ENCODE measurements at places on chromosomes 3 and 15.

- no peak for DNase-seq
These were observed 344.0 kb upstream of the PROK2 start for GRCh38 chr3:72128921-72129320.

GRCh38 chr15:31173790-31174450, 72.4 kb upstream of the TRPM1 start:
- DNase-seq: no peak

GRCh38 chr3:138800248-138800647, 34.5 kb downstream of the PIK3CB start:
- DNase-seq: no peak

DNA sequence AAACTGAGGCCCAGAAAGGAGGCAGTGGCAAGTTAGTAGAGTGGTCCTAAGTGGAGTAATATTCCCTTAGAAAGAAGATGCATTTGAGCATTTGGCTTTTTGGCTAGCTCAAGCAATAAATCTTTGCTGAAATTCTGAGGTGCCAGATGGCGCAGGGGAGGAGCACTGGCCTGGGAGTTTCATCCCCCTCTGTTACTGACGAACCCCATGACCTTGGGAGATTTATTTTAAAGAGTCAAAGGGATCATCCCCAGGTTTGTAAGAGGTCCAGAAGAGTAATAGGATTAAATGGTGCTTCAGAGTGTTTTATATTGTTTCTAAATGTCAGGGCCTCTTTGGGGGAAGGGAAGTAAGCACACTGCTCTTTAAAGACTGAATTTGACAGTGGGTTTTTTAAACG, 85.1 kb upstream of the PIAS1 start:
- no peak for DNase-seq

DNA sequence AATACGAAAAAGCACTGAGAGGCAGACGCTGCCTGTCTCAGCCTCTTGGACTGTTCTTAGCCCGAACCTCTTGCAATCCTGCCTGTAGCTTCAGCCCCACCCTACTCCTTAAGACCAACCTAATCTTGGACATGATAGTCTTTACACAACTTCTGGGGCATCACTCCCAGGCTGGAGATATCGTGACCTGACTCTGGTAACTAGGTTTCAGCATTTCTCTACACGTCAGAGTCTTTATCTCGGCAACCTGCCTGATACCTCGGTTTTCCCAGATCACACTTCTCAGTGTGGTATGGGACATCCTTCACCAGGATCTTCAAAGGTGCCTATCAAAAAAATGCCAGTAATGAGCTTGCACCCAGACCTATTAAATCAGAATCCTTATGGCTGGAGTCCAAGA, 590.2 kb upstream of the KCNMB2 start:
- DNase-seq: no peak

GRCh38 chr3:131072845-131073244, 46.2 kb downstream of the NEK11 start:
- no peak for DNase-seq

DNA sequence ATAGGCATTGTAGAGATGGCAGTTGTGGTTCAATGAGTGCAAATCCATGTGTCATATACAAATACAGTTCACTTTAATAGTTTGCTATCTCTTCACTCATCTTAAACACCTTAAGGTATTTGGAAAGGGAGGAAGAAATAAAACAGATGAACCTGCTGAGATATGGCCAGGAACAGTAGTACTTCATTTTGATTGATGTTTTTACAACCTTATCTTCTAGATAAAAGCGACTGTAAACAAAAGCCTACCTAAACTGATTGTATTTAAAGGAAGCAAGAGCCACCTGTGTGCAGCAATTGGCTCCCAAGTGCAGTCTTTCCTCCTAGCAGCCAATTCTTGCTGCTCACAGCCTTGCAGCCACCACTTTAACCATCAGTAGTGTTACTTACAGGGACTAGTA, 217.7 kb downstream of the CDIN1 start:
- no peak for DNase-seq

DNA sequence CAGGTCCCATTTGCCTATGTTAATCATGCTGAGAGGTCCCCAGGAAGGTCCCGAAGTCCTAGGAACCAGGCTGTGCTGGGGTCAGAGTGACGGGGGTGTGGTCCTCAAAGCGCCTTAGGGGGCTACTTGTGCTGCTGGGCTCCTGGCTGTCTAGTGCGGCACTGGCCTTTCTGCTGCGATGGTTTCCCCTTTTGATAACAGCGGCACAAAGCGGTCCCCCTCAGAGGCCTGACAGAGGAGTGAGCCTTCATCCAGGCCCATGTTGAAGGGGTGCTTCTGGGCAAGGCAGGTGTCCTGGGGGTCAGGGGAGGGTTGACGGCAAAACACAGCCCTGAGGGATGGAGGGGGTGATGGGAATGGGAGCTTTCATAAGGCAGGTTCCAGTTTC, 68.8 kb downstream of the HMCES start:
- no peak for DNase-seq

DNA sequence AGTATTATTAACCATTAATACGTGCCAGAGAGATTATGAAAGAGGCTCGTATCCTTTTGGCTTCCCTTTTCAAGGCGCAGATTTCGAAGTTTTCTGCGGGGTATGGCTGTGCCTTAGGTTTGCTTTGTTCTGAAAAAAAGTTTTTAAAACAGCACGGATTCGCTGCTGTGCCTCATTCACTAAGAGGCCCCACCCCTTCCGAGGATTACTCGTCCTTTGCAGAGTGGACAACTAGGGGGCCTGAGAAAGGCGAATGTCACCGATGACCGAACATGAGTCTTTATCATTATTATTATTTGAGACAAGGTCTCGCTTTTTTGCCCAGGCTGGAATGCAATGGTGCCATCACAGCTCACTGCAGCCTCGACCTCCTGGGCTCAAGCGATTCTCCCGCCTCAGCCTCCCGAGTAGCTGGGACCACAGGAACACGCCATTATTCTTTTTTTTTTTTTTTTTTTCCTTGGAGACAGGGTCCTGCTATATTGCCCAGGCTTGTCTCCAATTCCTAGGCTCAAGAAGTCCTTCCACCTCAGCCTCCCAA, 684 bp upstream of the RPS27L start:
- no peak for DNase-seq

DNA sequence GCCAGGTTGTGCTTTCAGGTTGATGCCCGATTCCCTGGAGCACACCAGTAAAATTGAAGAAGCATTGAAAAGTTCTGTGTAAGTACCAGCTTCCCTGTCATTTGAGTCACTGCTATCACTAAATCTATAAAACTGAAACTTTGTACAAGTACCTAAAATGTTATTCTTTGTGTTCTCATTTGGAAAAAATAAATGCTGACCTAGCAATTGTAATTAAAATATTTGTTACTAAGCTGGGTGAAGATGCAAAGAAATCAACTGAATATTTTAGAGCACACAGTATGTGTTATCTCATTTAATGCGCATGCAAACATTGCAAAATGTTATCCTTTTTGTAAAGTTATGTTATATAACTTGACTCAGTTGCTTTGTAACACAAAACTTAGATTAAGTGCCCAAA, 733.7 kb downstream of the TBL1XR1 start:
- DNase-seq: no peak

DNA sequence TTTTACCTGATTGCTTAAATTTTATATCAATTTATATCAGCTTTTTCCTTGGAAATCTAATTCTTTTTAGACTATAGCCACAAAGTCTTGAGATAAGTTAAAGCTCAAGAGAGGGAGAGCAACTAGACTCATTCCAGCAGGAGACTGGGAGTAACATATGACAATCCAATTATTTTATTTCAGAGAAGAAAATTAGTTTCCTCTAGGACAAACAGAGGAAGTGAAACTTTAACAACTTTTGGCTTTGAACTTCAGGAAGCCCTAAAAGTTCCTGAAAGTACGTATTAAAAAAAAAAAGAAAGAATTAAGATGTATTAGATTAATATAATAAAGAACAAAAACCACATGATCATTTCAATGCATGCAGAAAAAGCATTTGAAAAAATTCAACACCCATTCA, 13.9 kb upstream of the UBE2E2 start:
- DNase-seq: no peak

DNA sequence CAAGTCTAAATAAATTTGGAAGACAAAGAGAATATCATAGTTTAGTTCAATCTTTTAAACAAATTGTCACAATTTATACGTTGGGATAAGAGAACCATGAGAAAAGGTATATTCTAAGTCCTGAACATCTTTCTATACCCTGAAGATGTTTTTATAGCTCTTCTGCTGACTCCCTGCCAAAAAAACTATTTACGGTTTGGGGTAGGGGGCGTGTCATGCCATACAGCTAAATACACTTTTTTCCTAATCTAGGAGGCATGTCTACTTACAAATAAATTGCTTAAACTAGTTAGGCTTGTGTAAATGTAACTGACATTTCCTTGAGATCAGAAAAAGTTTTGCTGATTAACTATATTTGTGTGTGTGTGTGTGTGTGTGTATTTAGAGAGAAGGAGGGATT, 163.3 kb downstream of the PGPEP1L start:
- no peak for DNase-seq

DNA sequence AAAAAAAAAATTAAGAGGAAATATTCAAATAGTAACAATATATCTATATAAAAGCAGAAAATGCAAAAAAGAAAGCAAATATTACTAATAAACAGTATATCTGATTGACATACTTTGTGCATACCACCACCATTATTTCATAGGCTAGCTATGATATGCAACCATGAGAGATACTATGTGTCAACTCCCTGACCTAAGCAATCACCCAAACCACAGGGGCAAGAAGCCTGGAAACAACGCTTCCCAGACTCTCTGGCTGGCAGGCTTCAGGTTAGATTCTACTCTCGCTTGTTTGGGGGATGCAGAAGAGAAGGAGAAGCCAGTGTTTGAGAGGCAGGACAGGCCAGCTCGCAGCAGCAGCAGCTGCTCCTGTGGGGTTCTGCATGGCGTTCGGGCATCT, 169.3 kb upstream of the TPM1 start:
- no peak for DNase-seq

- no peak for DNase-seq
These were observed 5.2 kb downstream of the ANXA2 start for GRCh38 chr15:60392601-60392985.
